ENCODE measurements at places on chromosomes 7 and 10. TPM values are rescaled to one million over a fixed set of nuclear protein-coding genes. Genes with fewer than 3 reads are reported as not detected.

GRCh38 chr7:1349351-1349761, 109.9 kb downstream of the MICALL2 start:
- DNase-seq = peak; percentile 10

DNA sequence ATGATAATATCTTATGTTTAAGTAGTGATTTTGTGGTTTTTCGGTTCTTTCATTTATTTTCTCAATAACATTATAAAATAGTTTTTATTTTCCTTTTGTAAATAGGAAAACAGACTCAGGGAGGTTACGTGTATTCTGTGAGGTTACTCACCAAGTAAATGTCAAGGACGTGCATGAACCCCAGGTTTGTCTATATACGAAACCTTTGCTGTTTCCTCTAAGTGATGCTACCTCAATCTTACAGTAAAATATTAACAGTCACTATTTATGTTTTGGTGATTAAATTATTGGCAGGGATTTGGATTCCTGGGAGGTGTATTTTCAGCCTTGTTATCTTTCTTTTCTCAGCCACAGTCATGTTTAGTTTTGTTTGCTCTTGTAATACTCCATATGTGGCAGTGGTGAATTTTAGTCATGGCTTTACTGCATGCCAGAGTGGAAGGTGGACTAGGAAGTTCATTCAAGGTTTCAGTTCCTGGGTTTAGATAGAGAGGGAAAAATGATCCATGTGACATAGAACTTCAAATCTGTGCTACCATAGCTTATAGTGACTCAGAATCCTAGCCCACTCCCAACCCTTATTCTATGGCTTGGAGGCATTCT, 139.9 kb downstream of the ARL4A start:
- DNase-seq = no peak

The NME8 gene
- 2.0 TPM for total RNA-seq

DNA sequence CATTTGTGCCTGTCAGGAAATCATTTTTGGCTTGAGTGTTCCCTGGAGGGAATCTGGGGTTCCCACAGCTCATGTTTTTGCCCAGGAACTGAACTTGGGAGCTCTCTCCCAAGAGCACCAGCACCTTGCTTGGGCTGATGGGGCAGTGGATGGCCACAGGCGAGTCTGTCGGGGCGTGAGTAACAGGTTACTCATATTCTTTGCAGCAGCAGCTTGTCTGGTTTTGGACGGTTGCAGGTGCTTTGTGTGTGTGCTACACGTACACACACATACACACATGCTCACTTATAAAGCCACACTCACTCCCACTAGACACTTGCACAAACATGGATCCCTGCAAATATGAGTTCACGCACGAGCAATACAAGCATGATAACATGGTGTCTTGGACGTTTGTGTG, 2.9 kb upstream of the PALD1 start:
- no peak for DNase-seq

DNA sequence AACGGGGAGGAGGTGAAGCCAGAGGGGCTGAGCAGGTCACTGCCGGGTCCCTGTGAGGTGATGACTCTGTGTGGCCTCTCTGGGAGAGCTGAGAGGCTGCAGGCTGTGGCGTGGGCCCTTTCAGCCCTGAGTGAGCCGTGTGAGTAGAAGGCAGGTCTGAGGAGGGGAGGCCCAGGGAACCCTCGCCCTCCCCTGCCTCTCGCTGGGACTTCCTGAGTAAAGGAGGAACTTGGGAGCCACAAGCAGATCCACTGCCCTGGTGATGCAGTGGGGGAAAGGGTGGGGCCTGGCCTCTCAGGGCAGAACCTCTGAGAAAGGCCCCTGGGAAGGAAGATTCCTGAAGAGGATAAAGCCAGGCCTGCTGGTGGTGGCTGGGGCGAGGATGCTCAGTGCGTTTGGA, 22.8 kb downstream of the EEPD1 start:
- peak; percentile 80 for DNase-seq

The TUBAL3 gene
- not detected for total RNA-seq

The SPRN gene
- not detected for total RNA-seq

- DNase-seq = no peak
Observed at GRCh38 chr10:93745408-93746065, 12.2 kb upstream of the LGI1 start.

DNA sequence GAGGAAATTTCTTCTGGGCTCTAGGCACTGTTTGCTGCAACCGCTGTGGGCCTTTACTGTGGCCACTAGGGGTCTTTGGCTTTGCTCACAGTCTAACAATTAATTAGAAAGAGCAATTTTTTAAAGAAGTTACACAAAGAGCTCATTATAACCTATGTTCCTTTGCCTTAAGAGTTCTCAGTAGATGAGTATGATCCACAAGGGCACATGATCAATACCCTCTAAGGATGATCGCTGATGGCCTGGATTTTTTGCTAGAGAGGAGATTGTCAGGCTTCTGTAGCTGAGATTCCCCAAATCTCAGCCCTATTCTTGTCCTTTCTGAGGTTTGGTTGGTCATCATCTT, 80.8 kb upstream of the RHOBTB1 start:
- no peak for DNase-seq

GRCh38 chr7:100781255-100781654, 46.1 kb downstream of the EPHB4 start:
- DNase-seq = no peak

The PIK3AP1 gene
- 23.4 TPM for total RNA-seq

- DNase-seq = no peak
Observed at GRCh38 chr10:93072225-93072712, 1.4 kb upstream of the CYP26A1 start.

DNA sequence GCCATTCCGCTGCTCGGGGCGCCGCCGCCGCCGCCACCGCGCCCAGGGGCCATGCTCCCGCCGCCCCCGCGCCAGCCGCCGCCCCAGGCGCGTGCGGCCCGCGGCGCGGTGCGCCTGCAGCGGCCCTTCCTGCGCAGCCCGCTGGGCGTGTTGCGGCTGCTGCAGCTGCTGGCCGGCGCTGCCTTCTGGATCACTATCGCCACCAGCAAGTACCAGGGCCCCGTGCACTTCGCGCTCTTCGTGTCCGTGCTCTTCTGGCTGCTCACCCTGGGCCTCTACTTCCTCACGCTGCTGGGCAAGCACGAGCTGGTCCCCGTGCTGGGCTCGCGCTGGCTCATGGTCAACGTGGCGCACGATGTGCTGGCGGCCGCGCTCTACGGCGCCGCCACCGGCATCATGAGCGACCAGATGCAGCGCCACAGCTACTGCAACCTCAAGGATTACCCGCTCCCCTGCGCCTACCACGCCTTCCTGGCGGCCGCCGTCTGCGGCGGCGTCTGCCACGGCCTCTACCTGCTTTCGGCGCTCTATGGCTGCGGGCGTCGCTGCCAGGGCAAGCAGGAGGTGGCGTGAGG, 383 bp downstream of the MARVELD1 start:
- peak; percentile 85 for DNase-seq

- DNase-seq = no peak
Observed at GRCh38 chr10:123858077-123858681, 33.4 kb downstream of the CPXM2 start.

DNA sequence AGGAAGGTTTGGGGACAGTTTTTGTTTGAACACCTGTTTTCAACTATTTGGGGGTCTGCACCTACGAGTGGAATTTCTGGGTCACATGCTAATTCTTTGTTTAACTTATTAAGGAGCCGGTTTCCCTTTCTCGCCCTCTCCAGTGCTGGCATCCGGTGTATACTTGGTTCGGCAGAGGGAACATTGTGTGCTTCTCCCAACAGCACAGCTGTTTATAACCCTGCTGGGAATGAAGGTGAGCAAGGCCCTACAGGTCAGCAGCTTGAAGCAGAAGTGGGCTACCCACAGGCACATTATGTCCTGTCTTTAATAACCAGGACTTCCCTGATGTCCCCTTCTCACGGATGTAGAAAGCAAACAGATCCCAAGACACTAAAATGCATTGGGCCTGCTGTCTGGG, 87.5 kb upstream of the PDCD4 start:
- no peak for DNase-seq

- no peak for DNase-seq
Observed at GRCh38 chr10:46254007-46254383, 32.8 kb upstream of the ANTXRL start.

- DNase-seq = no peak
Observed at GRCh38 chr10:78892338-78893176, 176.2 kb upstream of the ZMIZ1 start.

All from aorta (tissue), 5 donors.